ENCODE measurements at places on chromosomes 3 and 15.

DNA sequence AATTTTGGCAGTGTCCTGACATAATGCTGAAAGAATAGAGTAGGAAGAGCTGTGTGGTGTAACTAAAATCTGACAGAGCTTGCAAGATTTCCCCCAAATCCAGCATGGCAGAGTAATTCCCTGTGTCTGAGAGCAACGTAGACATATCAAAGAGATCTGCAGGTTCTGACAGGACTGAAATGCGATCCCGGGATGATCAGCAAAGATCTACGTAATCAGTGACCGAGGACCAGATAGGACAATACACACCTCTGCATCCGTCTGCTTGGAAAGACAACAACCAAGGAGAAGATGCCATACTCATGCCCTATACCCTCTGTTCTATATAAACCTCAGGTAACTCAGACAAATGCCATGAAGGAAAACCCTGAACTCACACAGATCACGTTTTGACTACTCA lies 26.6 kb upstream of the SYNPR start:
- DNase-seq: no peak

GRCh38 chr3:51970606-51971300 lies 3.1 kb downstream of the ABHD14B start:
- DNase-seq: no peak

DNA sequence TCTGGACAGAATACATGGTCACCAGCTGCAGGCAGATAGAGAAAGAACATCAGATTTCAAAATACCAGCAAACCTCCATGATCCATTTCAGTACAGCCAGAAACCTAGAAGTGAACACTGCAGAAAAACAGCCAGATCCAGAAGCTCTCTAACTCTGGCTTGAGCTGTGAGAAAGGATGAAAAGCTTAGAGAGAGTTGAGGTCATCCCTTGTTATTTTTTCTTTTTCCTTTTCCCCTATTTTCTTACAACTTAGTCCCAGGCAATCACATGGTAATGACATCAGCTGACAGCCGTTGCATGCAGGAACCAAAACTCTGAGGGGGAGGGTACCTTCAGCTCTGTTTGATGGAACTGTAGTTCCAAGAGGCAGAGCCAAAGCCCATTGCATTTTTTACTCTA lies 113.2 kb downstream of the TCF12 start:
- no peak for DNase-seq

GRCh38 chr3:89925976-89926375 lies 818.6 kb downstream of the EPHA3 start:
- no peak for DNase-seq

DNA sequence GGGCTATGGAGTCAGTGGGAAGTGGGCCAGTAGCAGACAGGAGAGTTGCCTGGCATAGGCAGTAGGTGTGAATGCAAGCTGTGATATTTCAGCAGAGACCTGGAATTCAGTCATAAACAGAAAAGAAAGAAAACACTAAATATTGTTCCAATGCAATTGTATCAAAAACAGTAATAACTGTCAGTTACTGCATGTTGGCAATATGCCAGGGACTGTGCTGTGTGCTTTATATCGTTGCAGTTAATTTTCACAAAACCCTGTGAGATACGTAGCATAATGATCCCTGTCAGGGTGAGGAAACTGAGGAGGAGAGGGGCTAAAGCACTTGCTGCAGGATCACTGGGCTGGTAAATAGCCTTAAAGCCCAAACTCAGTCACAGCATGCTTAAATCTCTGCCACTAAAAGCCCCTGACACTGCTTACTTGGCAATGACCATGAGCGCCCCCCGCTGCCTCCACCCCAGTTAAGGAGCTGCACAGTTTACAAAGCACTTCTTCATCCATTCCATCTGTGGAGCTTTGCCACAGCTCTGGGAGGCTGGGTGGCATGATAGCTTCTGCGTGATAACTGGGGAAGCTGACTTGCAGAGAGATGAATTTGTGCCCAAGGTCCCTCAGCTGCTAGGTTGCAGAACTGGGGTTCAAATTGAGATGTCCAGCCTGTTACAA lies 3.9 kb downstream of the SLC6A1 start:
- DNase-seq: no peak

- DNase-seq: no peak
These were observed 238.0 kb upstream of the CTNNB1 start for GRCh38 chr3:40961104-40961857.

DNA sequence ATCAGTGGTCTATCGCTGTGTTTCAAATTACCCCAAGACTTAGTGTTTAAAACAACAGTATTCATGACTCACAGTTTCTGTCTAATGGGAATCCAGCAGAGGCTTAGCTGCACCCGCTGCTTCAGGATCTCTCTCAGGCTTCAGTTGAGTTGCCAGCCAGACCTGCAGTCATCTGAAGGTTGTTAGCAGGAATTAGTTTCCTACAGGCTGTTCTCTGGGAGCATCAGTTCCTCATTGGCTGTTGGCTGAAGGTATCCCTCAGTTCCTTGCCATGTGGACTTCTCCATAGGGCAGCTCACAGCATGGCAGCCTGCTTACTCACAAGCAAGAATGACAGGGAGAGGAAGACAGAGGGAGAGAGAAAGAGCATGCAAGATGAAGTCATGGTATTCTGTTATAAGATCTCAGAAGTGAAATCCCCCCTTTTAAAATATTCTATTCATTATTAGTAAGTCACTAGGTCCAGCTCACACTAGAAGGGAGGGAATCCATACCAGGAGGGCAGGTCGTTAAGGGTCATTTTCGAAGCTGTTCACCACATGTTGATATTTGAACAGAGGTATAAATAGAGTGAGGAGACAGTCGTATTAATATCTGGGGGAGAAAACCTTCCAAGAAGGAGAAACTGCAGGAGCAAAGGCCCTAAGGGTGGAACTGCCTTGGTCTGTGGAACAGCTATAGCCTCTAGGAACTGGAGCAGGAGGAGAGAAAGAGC lies 473.9 kb upstream of the PPP2R3A start:
- no peak for DNase-seq

DNA sequence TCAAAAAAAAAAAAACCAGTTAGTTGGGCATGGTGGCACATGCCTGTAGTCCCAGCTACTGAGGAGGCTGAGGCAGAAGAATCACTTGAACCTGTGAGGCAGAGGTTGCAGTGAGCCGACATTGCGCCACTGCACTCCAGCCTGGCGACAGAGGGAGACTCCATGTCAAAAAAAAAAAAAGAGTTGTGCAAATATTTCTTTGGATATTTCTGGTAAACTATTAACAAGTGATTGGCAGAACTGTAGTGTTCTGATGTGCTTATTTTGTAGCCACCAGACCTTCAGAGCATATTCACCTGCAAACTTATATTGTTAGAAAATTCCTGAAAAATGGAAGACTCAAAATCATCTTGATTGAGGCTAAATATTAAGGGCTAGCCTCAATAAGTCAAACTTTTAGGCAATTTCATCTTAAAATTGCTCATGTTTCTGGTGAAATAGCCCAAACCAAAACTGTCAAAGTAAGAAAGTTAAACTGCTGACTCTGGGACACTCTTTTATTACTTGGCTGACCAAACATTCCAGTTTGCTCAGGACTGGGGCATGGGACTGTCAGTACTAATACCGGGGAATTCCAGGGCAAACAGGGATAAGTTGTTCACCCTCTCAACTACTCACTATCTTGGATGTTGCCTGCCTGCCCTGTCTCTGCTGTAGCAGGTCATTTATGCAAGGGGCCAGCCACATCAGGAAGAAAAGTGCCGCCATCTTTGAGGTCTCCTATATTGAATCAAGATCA lies 37.0 kb downstream of the ABHD2 start:
- no peak for DNase-seq

- no peak for DNase-seq
These were observed 5.2 kb downstream of the PARP3 start for GRCh38 chr3:51947215-51947900.

DNA sequence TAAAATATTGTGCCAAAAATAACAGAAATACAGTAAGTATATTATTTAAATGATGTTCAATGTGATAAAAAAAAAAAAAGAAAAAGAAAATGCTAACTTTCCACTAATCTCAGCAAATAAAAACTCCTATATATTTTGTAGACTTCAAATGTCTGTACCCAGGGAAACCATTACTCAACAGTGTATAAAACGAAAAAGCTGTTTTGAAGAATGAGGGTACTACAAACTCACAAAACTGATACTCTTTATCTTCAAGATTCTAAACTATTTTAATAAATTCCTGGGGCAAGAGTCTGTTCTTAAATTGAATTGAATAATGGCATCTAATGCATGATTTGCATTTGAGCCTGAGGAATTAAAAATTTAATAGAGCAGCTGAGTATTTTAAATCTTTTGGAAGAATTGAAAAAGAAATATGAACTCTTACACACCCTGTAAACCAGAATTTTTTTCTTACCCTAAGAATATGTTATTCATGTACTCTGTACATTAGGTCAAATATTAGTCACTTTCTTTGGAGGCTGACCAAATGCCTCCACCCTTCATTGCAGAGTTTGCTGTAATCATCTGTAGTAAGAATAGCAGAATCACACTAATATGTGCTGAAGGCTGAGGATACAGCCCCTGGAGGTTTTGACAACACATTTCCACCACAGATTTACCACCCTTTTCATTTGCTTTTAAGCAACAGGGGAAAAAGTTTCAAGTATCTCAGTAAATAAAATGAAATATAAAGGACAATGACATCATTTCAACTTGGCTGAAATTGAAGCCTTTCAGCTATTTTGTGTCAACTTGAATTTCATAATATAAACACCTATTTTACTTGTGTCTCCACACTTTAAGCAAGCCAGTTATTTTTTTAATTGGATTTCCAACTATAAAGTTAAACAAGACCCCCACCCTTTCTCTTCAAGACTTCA lies 79.7 kb downstream of the FBN1 start:
- no peak for DNase-seq

GRCh38 chr3:156649681-156650080 lies 24.7 kb upstream of the TIPARP start:
- no peak for DNase-seq

DNA sequence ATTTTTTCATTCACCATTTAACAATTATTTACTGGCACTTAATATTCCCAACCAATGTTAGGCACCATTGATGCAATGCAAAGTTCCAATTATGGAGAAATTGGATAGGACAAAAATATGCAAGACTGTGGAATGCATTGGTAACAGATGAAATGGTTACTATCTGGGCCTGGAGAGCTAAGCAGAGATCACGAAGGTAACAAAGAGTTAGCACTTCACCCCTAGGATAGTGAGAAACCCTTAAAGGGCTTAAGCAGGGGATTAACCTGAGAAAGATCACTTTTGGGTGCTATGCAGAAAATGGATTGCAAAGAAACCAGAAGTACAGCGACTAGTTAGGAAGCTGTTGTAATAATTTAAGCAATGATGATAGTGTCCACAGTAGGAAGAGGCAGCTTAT lies 129.6 kb upstream of the GPR149 start:
- peak; percentile 4 for DNase-seq

GRCh38 chr15:31403606-31404005 lies 77.0 kb downstream of the KLF13 start:
- no peak for DNase-seq

DNA sequence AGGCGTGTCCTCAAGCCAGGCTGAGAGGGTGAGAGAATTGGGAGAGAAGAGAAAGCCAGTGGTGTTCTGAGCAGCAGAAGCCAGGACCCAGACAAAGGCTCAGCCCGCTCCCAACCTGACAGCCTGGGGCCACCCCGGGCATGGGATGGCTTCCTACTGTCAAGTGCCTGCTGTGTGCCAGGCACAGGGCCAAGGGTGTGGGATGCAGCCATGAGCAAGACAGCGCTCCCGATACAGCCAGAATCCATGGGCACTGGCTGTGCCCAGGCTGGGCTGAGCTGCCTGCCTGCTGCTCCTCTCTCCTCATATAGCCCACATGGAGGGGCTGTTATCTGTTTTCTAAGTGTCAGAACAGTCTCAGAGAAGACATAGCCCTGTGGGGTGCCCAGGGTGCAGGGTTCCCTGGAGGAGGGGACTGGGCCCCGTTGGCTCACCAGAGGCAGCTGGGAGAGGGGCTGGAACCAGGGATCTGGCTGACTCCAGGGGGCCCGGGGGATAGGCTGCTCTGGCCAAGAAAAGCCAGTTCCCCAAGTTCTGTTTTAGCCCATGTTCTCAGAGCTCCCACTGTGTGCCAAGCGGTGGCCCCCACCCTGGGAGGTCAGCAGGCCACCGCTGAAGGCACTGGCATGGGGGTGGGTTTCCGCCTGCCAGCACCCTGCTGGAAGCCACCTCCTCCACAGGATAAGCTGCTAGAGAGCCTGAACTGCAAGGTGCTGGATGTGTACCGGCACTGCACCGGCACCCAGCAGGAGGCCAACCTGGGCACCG lies 39.0 kb downstream of the CFAP100 start:
- DNase-seq: no peak

DNA sequence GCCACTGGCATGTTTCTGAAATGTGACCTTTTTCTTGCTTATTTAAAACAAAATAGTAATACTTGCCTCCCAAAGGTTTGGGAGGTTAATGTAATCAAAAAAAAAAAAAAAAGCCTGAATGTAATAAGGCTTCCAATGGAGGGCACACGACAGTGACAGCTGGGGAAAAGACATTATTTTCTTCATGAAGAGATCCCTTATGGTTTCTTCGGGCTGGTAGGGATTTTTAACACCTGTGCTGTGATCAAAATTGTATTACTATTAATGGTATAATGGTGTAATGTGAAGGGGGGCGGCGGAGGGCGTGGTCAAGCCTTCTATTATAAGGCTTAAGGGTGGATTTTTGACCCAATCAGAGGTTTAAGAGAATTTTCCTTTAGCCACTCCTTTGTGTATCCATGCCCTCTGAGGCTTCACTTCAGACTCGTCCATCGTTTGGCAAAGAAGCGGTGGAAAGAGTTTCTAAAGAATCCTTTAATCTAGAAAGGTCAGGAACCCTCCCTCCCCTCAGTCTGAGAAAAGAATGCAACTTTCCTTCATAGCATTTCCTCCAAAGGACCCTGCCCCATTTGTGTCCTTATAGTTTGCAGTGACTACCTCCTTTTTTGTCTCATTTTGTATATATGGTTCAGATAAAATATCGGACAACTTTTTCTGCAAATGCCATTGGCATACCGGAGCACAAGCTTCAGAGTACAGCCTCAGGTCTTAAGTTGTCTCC lies 89.5 kb upstream of the CHD2 start:
- peak; percentile 97 for DNase-seq

- DNase-seq: no peak
These were observed 113.4 kb downstream of the ZNF280D start for GRCh38 chr15:56619887-56620286.

GRCh38 chr3:183259621-183260020 lies 6.6 kb downstream of the B3GNT5 start:
- no peak for DNase-seq

DNA sequence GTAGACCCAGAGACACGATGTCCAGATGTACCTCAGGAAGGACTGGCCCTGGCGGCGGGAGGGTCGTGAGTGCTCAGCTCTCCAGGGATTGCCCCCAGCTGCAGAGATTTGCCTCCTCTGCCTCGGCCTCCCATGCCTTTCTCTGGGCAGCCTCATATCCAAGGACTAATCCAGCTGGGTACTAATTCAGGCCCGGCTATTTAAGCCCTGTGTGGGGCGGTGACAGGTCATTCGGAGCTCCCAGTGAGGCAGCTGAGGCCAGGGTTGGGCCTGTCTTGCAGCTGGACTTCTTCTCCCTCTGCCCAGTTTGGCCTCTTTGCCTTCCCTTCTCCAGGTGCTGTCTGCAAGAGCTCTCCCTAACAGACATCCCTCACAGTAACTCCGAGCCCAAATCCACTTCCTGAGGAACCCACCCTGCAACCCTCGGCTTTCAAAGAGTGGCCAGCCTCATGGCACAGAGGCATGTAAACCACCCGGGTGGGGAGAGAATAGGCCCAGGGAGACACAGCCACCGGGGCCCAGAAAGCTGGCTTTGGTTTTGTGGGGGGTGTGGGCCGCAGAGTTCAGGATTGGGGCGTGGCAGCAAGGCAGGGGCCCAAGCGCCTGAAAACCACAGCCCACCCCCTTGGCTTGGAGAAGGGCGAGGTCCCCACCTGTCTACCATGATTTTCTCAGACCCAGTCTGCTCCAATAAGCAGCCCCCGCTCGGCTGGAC lies 85.8 kb downstream of the PPCDC start:
- no peak for DNase-seq

GRCh38 chr3:43256714-43257461 lies 29.5 kb upstream of the SNRK start:
- no peak for DNase-seq

Data from NCI-H524 treated with DMSO at 0.1 percent for 48 hours (cell line).